D721Med (cell line): ENCODE measurements at places on chromosomes 1 and 21.

DNA sequence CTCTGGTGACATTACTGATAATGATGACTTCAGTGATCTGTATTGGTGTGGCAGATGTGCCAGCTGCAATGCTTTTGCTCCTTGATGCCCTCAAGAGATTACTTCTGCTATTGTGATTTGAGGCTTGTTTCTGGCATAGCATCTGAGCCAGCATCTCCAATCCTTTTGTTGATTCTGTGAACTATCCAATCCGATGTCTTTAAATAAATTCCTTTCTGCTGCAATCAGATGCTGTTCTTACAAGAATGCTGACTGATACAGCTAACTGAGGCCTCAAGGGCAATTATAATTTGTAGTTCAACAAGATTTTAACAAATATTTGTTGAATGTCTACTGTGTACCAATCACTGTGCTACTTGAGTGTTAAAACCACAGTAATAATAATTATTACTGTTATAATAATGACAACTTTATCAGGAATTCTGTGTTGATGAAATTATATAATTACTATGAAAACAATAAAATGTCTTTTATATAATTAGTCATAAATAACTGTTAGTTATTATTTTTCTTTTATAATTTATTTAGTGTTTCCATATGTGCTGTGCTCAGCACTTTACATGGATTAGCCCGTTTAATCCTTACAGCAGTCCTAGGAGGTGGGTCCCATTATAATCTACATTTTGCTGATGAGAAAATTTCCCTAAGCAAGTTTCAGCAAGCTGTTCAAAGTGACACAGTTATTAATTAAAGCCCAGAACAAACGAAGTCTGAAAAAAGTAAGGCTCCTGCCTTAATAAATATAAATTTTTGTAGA is 308.2 kb downstream of the BRINP3 start:
- DNase-seq, result no peak

GRCh38 chr1:37147906-37148305 is 113.6 kb upstream of the GRIK3 start:
- no peak for DNase-seq

DNA sequence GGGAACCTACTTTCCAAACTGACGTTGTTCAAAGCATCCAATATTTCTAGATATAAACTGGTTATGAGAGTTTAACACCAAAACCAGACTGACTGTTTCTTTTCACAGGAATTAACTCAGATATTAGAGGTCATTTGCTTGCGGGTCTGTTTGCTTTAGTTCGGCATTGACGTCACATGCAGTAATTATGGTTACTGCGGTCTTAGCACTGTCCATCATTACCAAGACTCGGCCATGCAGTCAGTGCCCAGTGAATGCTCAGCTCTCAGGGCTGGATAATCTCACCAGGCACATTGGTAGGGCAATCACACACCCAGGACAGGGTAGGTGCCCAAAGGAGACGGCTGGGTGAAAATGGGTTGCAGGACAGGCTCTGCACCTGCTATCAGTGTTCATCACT is 9.9 kb upstream of the F3 start:
- no peak for DNase-seq

GRCh38 chr1:65840683-65841082 is 48.0 kb downstream of the PDE4B start:
- no peak for DNase-seq

DNA sequence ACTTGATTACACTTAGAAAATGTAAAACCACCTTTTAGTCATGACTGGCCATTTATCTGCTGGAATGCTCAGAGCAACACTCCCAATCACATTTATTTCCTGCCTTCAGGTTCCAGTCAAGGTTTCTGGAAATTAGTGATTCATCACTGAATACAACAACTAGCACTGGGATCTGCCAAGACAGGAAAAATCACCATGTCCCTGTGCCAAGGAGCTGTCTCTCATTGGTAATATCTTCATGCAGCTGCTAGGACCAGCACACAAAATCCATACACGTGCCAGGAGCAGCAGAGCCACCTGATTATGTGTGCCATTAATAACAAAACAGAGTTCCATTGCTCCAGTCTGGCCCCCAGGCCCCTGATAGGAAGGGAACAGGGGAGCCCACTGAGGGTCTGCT is 194.6 kb downstream of the TNR start:
- DNase-seq, result no peak

- DNase-seq, result no peak
Observed at GRCh38 chr1:210299501-210299900, 29.2 kb upstream of the HHAT start.

DNA sequence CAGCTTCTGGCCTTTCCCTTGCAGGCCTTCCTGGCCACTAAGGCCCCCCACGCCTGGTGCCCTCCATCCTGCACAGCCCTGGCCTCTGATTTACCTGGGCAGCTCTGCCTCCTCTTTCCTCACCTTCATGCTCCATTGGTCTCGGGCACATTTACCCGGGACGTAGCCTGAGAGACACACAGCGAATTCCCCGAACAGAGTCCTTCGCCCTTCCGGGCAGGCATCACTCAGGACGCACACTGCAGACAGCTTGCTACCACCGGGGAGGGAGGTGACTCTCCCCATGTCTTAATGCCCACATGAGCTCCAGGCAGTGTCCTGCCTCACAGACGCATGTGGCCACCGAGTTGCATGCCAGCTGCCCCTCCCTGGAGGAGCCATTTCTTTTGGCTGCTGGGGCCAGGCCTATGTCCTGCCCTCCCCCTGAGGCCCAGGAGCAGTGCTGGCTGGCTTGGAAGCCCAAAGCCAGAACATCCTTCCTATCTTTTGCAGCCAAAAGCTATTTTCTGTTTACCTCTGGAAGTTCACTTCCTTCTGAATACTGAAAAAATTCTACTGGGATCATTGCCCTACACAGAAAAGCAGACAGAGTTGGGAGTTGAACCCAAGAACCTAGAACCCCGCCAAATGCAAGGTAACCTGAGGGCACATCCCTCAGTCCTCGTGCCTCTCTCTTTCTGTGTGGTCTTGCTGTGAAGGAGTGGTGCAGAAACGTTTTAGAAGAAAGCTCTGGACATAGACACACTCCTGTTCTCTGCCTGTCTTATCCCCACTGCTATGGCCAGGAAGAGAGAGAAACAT is 209.5 kb downstream of the TOMM20 start:
- DNase-seq, result no peak

- DNase-seq, result no peak
Observed at GRCh38 chr21:46369520-46370235, 45.7 kb downstream of the PCNT start.

DNA sequence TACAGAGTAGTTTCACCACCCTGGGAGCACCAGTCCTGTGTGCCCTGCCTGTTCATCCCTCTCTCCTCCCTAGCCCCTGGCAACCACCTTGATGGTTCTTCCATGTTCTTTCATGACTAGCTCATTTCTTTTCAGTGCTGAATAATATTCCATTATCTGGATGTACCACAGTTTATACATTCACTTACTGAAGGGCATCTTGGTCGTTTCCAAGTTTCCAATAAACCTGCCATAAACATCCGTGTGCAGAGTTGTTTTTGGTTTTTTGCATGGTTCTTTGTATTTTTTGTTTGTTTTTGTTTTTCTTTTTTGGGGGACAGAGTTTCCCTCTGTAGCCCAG is 13.9 kb downstream of the TIAM1 start:
- DNase-seq, result no peak

GRCh38 chr1:50349242-50349565 is 74.0 kb downstream of the DMRTA2 start:
- DNase-seq, result no peak

- DNase-seq, result no peak
Observed at GRCh38 chr1:96164053-96164452, 557.5 kb upstream of the PTBP2 start.

DNA sequence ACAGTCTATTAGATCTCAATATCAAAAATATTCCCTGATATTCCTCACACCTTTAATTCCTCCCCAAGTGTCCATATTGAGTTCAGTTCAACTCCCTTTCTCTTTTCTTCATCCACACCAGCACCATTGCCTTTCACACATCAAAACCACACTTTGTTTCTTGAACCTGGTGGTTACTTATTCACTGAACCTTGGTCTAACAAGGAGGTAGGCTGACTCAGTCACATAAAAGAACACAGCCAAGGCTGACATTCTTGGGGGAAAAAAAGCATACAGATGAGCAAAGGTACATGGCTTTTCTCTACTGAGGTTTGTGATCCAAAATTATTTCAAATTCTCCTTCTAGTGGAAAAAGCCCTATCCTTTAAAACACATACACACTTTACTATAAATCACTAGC is 131.7 kb upstream of the USH2A start:
- no peak for DNase-seq

DNA sequence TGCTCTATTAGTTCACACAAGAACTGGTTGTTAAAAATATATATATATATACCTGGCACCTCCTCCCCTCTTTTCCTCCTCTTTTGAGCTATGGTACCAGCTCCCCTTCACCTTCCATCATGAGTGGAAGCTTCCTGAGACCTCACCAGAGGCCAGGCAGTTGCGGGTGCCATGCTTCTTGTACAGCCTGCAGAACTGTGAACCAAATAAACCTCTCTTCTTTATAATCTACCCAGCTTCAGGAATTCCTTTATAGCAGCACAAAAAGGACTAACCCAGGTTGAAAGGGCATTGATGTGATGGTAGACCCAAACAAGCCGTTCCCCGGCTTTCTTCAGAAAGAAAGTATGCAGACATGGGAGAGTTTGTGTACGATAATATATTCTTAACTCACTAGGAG is 14.9 kb downstream of the RSPH1 start:
- no peak for DNase-seq

- no peak for DNase-seq
Observed at GRCh38 chr1:197843401-197843800, 59.0 kb upstream of the C1orf53 start.
